ENCODE measurements at places on chromosomes 2 and 18. TPM values are rescaled to one million over a fixed set of nuclear protein-coding genes. Genes with fewer than 3 reads are reported as not detected.

The CMPK2 gene
- total RNA-seq: 3.0 TPM

The STK36 gene
- total RNA-seq: 22.4 TPM

The XIRP2 gene
- not detected for total RNA-seq

The ARHGAP25 gene
- total RNA-seq: 124 TPM

The REG3A gene
- not detected for total RNA-seq

DNA sequence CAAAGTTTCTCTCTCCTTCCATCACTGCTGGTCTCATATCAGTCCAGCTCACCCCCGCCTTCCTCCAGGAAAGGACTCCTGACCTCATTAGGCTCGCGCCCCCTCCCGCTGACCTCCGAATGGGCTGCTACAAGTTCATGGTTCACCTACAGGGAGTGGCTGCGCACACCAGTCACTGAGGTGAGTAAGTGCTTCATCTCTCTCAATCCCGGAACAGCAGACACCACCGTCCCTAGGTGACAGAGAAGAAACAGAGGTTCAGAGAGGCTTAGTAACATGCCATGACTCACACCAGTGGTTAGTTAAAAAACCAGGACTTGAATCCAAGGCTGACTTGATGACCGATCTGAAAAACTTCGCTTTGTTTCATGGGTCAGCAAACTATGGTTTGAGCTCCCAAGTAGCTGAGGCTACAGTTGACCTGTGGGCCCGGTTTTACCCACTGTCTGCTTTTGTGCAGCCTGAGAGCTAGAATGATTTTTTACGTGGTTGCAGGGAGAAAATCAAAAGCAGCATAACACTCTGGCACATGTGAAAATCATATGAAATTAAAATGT is 42.0 kb downstream of the ZFP36L2 start:
- no peak for DNase-seq
- peak overlapping the region; percentile 89 for H3K27ac ChIP-seq
- no peaks in the 10 kb centered on the region for H3K36me3 ChIP-seq
- peaks cover 72% of the 10 kb centered on the region for H3K4me1 ChIP-seq
- no peaks in the 10 kb centered on the region for H3K27me3 ChIP-seq

The UCN gene
- total RNA-seq: 5.9 TPM

The CABLES1 gene
- total RNA-seq: 0.82 TPM

The GPAT2 gene
- 11.7 TPM for total RNA-seq

- H3K36me3 ChIP-seq: no peaks in the 10 kb centered on the region
- peaks cover 6% of the 10 kb centered on the region for H3K27me3 ChIP-seq
- H3K4me3 ChIP-seq: no peak overlapping the region
- no peaks in the 10 kb centered on the region for H3K4me1 ChIP-seq
Observed at GRCh38 chr2:65782186-65782585, 349.8 kb upstream of the SPRED2 start.

DNA sequence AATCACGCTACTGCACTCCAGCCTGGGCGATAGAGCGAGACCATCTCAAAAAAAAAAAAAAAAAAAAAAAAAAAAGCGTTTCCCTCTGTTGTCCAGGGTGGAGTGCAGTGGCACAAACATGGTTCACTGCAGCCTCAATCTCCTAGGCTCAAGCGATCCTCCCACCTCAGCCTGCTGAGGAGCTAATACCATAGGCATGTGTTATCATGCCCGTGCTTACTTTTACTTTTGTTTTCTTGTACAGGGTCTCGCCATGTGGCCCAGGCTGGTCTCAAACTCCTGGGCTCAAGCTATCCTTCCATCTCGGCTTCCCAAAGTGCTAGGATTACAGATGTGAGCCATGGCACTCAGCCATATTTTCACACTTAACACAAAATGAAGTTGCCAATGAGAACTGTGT is 37.5 kb downstream of the PSME4 start:
- H3K4me3 ChIP-seq: no peak overlapping the region
- H3K27me3 ChIP-seq: no peaks in the 10 kb centered on the region
- H3K4me1 ChIP-seq: no peaks in the 10 kb centered on the region
- H3K27ac ChIP-seq: no peak overlapping the region

DNA sequence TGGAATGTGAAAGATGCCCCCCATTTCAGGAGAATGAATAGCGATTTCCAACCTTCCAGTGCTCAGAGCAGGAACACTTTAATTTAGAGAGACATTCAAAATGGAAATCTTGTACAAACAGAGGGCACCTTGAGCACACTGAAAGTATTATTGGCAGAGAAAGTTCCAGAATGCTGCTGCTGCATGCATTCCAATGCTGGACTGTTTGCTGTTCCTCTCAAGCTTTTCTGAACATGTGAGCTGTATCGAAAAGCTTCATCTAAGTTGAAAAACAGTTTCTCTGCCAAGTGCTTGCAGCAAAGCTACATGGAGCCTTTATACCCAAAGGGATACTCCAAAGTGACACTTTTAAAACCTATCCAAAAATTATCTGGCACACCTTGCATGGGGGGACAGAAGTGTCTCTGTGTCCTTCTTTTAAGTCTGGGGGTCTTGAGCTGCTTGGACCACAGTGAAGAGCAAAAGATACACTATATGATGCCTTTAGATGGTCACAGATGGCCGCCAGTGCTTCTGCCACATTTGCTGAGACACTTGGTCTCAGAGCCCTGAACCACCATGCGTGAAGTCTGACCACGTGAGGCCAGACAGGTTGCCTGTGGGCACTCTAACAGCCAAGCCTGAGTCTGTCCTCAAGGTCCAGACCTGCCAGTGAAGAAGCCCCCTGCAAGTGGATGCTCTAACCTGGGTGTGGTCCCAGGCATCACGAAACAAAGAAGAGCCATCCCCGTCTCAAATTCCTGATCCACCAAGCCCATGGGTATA is 18.8 kb downstream of the UXS1 start:
- H3K4me3 ChIP-seq: no peak overlapping the region
- peak overlapping the region; percentile 84 for H3K27ac ChIP-seq
- H3K4me1 ChIP-seq: peaks cover 84% of the 10 kb centered on the region
- H3K27me3 ChIP-seq: no peaks in the 10 kb centered on the region
- peaks cover 23% of the 10 kb centered on the region for H3K36me3 ChIP-seq

The NTSR2 gene
- total RNA-seq: not detected

All from naive thymus-derived CD8-positive, alpha-beta T cell (primary cell).